ENCODE measurements at places on chromosomes 4 and X. TPM values are rescaled to one million over a fixed set of nuclear protein-coding genes. Genes with fewer than 3 reads are reported as not detected.

DNA sequence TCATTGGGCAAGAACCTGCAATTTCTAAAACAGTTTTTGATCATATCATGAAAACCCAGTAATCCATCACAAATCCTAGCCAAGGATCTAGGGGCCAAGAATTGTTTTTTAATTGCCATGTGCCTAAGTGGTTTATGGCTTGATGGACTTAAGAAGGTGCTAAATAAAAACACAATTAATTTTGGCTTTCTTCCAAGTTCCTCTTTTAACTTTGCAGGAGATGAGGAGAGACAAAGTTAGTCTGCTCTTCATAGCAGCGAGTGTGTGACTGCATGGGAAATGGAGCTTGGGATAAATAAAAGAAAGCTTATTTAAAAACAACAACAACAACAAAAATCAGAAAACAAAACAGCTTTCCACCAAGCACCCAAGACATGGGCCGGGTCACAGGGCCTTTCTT, 41.4 kb downstream of the ARHGEF9 start:
- DNase-seq = no peak
- no peak overlapping the region for H3K4me3 ChIP-seq
- H3K4me1 ChIP-seq = no peaks in the 10 kb centered on the region

DNA sequence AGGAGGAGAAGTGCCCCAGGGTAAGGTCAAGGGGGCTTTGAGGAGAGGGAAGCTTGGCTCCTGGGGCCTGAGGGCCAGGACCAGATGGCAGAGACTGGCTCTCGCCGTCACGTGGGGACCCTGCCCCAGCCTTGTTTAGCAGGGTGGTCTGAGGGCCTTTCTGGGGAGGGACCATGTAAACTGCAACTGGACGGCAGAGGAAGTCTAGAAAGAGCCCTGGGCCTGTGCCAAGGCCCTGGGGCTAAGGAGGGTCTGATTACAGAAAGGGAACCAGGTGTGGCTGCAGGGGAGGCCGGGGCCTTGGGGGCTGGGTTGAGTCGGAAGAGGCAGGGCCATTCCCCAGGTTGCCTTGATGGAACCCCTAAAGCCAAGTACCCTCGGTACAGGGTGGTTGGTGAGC, 1.8 kb upstream of the HGFAC start:
- H3K27me3 ChIP-seq = no peaks in the 10 kb centered on the region
- no peak for DNase-seq
- no peak overlapping the region for H3K27ac ChIP-seq
- H3K36me3 ChIP-seq = no peaks in the 10 kb centered on the region
- H3K4me1 ChIP-seq = peaks cover 6% of the 10 kb centered on the region
- H3K4me3 ChIP-seq = no peak overlapping the region

- H3K4me3 ChIP-seq = no peak overlapping the region
- no peak for DNase-seq
- no peaks in the 10 kb centered on the region for H3K36me3 ChIP-seq
- H3K4me1 ChIP-seq = peaks cover 18% of the 10 kb centered on the region
- peak overlapping the region; percentile 5 for H3K27ac ChIP-seq
Observed at GRCh38 chr4:56674984-56675383, 6.1 kb downstream of the HOPX start.

- peak within 1 kb of the TSS; percentile 59 for H3K4me3 ChIP-seq
- H3K36me3 ChIP-seq = peaks cover 6% of the 10 kb centered on the region
- H3K4me1 ChIP-seq = peaks cover 25% of the 10 kb centered on the region
Observed at GRCh38 chr4:44678094-44679041, at the start of gene GUF1. TSS of gene GUF1 (plus strand) at chr4:44678420. CDS start at chr4:44678623, 203 bp downstream.

- no peak for DNase-seq
- H3K36me3 ChIP-seq = peaks cover 5% of the 10 kb centered on the region
- no peak overlapping the region for H3K4me3 ChIP-seq
- H3K27ac ChIP-seq = no peak overlapping the region
- no peaks in the 10 kb centered on the region for H3K4me1 ChIP-seq
Observed at GRCh38 chrX:24005028-24005427, 22.0 kb downstream of the KLHL15 start.

DNA sequence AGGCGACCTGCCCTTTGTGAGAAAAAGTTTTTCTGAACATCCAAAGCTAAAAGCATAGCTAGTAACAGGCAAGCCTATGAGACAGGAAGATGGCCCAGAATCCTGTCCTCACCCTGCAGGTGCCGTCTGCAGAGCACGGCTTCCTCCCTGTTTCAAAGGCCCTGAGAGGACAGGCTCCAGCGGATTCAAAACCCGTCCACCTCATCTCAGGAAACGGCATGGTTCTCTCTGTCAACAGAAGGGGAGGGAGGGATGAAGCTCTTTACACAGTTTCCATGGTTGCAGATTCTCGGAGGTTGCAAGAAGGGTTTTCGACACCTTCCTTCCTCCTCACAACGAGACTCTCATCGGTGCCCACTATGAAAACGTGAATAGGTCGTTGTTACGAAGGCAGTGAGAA, 8.3 kb downstream of the PPP2R3B start:
- peaks cover 12% of the 10 kb centered on the region for H3K4me1 ChIP-seq
- peaks cover 21% of the 10 kb centered on the region for H3K27me3 ChIP-seq
- no peak for DNase-seq
- no peak overlapping the region for H3K4me3 ChIP-seq

DNA sequence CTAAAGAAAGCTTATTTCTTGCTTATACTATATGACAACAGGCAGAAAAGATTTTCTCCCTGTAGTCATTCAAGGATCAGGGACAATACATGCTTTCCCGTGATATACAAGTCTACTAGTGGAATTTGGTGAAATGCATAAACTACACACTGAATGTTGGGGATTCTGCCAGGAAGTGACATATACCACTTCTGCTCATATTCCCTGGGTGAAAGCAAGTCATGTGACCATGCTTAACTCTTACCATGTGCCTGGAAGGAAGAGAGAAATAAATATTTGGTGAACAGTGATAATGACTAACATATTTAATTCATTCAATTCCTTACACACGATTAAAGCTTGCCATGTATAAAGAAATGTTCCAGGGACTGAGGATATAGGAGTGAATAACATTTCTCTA, 534.6 kb downstream of the PPARGC1A start:
- H3K27me3 ChIP-seq = no peaks in the 10 kb centered on the region
- H3K4me3 ChIP-seq = no peak overlapping the region
- no peak overlapping the region for H3K27ac ChIP-seq
- no peak for DNase-seq

GRCh38 chrX:21838937-21839333, 482 bp upstream of the MBTPS2 start:
- no peak for DNase-seq
- peak overlapping the region; percentile 88 for H3K27ac ChIP-seq

ADH1B gene
- total RNA-seq = 583 TPM

C4orf36 gene
- total RNA-seq = not detected

POLR2B gene
- total RNA-seq = 57.9 TPM
